ENCODE measurements at places on chromosomes 2 and 18.
A peak's percentile ranks its signal among the peaks of the same experiment; 100 is the strongest.

- no peaks in the 10 kb centered on the region for H3K36me3 ChIP-seq
- no peaks in the 10 kb centered on the region for H3K27me3 ChIP-seq
- peaks cover 51% of the 10 kb centered on the region for H3K4me1 ChIP-seq
- no peak for DNase-seq
- peak overlapping the region; percentile 76 for H3K27ac ChIP-seq
Observed at GRCh38 chr2:96144481-96145035, 682 bp downstream of the DUSP2 start.

DNA sequence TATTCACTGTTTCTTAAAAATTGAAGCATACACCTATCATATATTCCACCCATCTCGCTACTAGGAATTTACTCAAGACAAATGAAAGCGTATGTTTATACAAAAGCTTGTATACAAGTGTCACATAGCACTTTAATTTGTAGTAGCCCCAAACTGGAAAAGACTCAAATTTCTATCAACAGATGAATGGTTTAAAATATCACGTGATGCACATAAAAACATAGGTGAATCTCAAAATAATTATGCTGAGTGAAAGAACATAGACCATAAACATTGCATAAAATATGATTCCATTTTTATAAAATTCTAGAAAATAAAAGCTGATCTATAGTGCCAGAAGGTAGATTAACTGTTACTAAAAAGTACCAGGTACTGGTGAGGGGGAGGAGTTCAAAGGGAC lies 392.9 kb upstream of the LRATD1 start:
- H3K4me1 ChIP-seq, result no peaks in the 10 kb centered on the region
- H3K27me3 ChIP-seq, result peaks cover 18% of the 10 kb centered on the region

DNA sequence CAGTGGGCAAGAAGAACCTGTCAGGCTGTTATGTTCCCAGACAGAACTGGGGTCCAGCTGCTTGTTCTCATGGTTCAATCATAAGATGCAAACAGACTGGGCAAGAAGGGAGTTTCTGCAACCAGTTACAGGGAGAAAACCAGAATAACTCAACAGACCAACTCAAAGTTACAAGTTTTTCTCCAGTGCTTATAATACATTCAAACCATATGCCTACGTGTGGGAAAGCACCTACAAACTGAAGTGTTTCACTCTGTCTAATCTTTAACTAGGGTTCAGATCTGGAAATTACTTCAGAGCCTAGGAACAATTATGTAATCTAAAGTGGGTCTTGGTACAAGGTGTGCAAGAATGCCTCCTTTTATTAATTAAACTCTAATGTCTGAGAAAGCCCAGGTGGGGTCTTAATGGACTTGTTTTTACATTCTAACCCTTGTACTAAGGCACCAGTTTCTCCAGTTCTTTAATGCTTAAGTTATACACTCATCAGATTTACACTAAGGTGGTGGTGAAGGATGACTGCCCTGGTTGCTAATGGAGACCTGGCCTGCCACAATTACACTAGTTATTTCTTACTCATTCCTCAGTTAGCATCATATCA lies 951.9 kb downstream of the TSN start:
- no peaks in the 10 kb centered on the region for H3K36me3 ChIP-seq
- no peaks in the 10 kb centered on the region for H3K4me1 ChIP-seq
- no peak for DNase-seq
- H3K4me3 ChIP-seq, result no peak overlapping the region
- H3K27me3 ChIP-seq, result no peaks in the 10 kb centered on the region
- no peak overlapping the region for H3K27ac ChIP-seq

DNA sequence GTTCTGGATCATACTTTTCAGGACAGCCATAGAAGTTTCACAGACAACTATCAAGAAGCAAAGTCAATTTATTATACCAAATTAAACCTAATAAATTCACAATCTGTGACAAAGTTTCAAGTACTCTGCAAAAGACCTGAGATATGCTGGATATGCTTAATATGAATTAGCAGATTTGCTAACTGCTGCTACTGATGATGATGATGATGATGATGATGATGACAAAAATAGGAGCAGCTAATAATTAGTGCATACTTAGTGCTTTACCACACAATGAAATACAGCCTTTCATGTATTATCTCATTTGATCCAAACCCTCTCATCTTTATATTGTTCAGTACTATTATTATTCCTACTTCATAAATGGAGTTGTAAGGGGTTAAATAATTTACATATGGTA lies 215.7 kb upstream of the CYP26B1 start:
- H3K4me1 ChIP-seq, result peaks cover 36% of the 10 kb centered on the region
- H3K4me3 ChIP-seq, result no peak overlapping the region
- no peak for DNase-seq
- peaks cover 28% of the 10 kb centered on the region for H3K36me3 ChIP-seq

DNA sequence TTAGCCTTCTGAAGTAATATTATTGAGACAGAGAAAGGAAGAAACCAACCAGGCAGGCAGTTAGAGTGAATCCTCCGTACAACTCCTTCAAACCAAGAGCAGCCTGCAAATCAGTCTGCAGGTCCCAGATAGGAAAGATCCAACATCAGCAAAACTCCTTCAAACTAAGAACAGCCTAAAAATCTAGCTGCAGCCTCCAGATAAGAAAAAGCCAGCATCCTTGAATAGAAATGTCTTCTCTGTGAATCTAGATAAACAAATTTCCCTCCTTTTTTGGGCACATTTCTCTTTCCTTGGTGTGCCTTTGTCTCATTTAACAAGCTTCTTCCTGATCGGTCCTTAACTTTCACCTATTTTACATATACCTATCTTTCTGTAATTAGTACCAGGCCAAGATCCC lies 1004.6 kb upstream of the TMEFF2 start:
- DNase-seq, result no peak
- no peak overlapping the region for H3K4me3 ChIP-seq
- H3K36me3 ChIP-seq, result peaks cover 3% of the 10 kb centered on the region
- no peaks in the 10 kb centered on the region for H3K27me3 ChIP-seq
- no peaks in the 10 kb centered on the region for H3K4me1 ChIP-seq

GRCh38 chr2:151251012-151251411 lies 10.7 kb downstream of the RBM43 start:
- H3K4me3 ChIP-seq, result no peak overlapping the region
- H3K4me1 ChIP-seq, result peaks cover 12% of the 10 kb centered on the region
- no peaks in the 10 kb centered on the region for H3K27me3 ChIP-seq
- no peak overlapping the region for H3K27ac ChIP-seq
- no peak for DNase-seq

DNA sequence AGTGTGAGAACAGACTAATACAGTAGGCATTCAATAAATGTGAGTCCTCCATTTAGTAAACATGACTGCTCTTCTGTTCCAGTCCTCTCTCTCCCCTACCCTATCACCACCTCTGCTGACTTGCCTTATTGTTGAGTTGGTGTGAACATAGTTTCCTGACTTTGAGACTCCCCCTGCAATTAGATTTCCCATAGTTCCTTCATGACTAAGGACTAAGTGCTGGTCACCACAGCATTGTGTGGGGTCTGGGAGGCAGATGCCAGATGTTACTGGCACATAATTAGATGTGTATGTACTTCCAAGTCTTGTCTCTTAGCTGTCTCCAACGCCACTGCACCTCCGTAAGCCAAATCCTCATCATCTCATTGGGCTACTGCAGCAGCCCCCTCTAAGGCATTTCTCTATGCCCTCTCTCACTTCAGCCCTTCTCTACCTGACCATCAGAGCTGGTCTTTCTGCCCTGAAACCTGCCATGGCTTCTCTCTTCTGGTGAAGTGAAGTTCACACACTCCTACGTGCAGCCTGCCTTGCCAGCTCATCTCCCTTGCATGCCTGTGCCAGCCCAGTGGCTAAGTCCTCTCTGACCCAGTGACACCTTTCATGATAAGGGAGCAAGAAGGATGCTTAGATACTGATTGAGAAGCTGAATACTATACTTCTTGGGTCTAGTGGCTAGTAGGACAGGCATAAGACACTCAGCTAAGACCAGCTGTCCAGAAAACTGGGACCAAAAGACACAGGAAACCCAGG lies 81.6 kb upstream of the ALPP start:
- H3K4me1 ChIP-seq, result no peaks in the 10 kb centered on the region
- DNase-seq, result no peak
- H3K27ac ChIP-seq, result no peak overlapping the region
- no peak overlapping the region for H3K4me3 ChIP-seq

DNA sequence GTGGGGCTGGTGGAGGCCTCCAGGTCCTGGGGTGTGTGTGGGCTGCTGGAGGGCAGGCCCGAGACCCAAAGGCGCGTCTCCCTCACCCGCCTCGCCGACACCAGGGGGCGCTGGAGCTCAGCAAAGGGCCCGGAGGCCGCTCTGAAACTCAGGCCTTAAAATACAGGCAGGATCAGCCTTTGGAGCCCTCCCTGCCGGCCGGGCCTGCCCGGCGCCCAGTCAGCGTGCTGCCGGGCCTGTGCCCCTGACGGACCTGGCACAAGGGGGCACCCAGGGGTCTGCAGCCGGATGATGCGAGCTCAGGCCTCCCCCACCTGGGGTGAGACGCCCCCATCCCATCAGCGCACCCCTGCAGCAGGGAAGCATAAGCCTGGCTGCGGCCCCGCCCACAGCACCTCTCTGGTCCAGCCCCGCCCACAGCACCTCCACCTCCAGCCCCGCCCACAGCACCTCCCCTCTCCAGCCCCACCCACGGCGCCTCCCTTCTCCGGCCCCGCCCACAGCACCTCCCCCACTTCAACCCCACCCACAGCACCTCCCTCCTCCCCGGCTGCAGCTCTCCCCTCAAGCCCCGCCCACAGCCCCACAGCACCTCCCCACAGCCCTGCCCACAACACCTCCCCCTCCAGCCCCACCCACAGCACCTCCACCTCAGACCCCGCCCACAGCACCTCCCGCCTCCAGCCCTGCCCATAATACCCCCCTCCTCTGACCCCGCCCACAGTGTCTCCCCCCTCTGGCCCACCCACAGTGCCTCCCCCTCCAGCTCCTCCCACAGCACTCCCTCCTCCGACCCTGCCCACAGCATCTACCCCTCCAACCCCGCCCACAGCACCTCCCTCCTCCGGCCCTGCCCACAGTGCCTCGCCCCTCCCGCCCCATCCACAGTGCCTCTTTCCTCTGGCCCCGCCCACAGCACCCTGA lies 92.8 kb upstream of the OTOS start:
- H3K36me3 ChIP-seq, result no peaks in the 10 kb centered on the region
- H3K27me3 ChIP-seq, result peaks cover 9% of the 10 kb centered on the region
- peak; percentile 86 for DNase-seq
- peaks cover 9% of the 10 kb centered on the region for H3K4me1 ChIP-seq
- H3K27ac ChIP-seq, result no peak overlapping the region

DNA sequence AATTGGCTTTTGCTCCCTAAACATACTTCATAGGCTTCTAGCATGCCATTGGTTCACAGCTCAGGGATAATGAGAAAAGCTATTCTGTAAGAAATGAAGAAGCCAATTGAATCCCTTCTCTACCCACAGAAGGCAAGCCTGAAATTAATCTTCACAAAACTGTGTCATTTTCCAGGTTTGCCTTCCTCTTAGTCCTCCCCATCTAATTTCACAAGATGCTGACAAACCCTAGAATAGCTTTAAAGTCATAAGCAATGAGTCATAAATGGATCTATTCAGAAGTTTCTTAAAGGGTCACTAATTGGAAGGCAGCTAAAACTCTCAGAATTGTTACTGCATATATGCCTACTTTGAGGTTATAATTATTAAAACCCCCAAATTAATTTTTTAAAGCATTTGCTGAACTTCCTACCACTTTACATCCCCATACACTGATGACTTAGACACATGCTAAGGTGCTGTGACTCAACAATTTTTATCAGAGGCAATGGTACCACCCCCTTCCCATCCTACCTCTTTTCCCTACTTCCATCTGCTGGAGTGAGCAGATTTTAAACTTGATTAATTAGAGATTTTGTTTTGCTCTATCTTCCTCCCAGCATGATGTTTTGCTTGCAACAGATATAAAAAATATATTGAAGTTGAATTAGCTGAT lies 51.3 kb upstream of the NABP1 start:
- no peak overlapping the region for H3K27ac ChIP-seq
- H3K4me1 ChIP-seq, result peaks cover 22% of the 10 kb centered on the region
- no peaks in the 10 kb centered on the region for H3K36me3 ChIP-seq
- H3K27me3 ChIP-seq, result no peaks in the 10 kb centered on the region

- no peak for DNase-seq
- no peaks in the 10 kb centered on the region for H3K27me3 ChIP-seq
- H3K27ac ChIP-seq, result no peak overlapping the region
- H3K36me3 ChIP-seq, result peaks cover 38% of the 10 kb centered on the region
Observed at GRCh38 chr18:2920546-2921343, 73.9 kb downstream of the EMILIN2 start.

- H3K27me3 ChIP-seq, result no peaks in the 10 kb centered on the region
- no peak overlapping the region for H3K4me3 ChIP-seq
- no peak overlapping the region for H3K27ac ChIP-seq
- peaks cover 22% of the 10 kb centered on the region for H3K4me1 ChIP-seq
- H3K36me3 ChIP-seq, result no peaks in the 10 kb centered on the region
Observed at GRCh38 chr18:33836564-33836963, 258.5 kb downstream of the ASXL3 start.

DNA sequence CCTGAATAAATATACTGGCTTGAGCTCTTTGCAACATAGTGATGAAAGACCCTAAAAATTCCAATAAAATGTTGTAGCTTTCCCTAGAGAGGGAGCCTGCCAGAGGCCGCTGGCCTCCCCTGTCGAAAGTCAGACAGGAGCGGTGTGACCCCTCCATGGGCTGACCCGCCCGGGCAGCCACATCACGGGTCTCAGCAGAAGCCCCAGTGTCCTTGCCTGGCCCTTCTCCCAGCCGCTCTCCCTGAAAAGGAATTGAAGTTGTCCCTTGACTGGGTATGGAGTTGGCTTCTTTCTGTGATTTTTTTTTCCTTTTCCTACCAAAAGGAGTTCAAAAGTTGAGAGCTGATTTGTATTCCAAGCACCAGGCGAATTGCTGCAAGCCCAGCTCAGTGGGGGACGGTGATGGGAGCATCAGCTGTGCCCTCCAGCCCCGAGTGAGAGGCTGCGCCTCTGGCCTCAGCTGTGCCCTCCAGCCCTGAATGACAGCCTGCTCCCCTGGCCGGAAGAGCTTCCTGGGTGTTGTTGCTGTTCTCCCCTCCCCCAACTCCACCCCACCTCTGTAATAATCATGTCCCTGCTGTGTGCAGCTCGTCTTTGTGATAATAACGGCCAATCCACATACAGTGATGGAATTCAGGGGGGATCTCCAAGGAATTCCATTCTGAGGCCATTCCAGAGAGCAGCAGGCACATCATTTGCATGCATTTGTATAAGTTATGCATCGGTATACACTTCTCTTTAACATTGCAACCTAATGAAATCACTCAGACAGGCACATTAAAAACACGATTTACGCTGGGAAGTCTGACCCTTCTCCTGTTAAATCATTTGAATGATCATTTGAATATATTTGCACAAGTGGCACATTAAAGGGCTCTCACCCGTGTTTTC lies 501.0 kb downstream of the EIPR1 start:
- peak overlapping the region; percentile 83 for H3K27ac ChIP-seq
- no peaks in the 10 kb centered on the region for H3K27me3 ChIP-seq
- no peak overlapping the region for H3K4me3 ChIP-seq
- H3K4me1 ChIP-seq, result peaks cover 26% of the 10 kb centered on the region
- DNase-seq, result no peak
- no peaks in the 10 kb centered on the region for H3K36me3 ChIP-seq

DNA sequence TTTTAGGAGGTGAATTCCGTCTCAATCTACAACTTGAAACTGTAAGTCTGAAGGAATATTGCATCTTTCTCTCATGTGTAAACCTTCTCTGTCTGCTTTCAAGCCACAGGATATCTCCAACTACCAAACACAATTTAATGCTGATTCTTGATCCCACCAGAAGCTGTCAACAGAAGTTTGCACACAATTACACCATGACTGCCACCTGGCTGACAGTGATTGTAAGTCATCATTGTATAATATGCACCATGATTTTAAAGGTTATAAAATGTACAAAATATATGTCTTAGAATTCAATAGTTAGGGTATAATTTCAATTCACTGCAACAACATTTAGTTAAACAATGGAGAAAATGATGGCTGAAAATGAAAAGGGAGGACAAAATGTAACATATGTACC lies 18.4 kb downstream of the PREPL start:
- no peaks in the 10 kb centered on the region for H3K4me1 ChIP-seq
- no peak for DNase-seq
- no peak overlapping the region for H3K27ac ChIP-seq
- H3K36me3 ChIP-seq, result peaks cover 31% of the 10 kb centered on the region

Measured in mesothelial cell of epicardium (in vitro differentiated cells).